Right ventricle myocardium inferior (tissue), 1 donor: ENCODE measurements at places on chromosomes 2 and 18. TPM values are rescaled to one million over a fixed set of nuclear protein-coding genes. Genes with fewer than 3 reads are reported as not detected.

DNA sequence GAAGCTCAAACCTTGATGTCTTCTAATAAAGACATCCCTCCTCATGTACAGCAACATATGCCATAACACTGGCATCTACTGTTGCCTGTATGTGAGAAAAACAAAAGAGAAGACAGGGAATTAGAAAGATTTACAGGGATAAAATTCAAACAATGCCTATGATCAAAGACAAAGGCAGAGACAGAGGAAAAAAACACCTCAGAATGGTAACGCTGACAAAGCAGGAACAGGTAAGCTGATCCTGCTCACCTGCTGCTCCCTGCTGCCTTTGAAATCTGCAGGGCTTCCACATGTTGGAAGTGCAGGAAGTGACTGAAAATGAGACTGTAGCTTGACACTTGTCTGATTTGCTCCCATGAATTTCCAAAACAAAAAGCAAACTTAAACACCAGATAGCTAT lies 90.2 kb upstream of the DNAJC10 start:
- DNase-seq = no peak

DNA sequence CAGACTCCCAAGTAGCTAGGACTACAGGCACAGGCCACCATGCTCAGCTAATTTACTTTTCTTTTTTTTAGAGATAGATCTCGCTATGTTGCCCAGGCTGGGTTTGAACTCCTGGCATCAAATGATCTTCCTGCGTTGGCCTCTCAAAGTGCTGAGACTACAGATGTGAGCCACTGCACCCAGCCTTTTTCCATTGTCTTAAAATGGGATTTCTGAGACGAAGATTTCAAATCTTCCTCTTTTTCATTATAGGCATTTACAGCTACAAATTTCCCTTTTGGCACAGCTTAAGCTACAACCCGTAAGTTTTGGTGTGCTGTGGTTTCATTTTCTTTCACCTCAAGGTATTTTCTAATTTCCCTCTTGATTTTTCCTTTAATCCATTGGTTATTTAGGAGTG lies 8.6 kb downstream of the GNLY start:
- no peak for DNase-seq

DNA sequence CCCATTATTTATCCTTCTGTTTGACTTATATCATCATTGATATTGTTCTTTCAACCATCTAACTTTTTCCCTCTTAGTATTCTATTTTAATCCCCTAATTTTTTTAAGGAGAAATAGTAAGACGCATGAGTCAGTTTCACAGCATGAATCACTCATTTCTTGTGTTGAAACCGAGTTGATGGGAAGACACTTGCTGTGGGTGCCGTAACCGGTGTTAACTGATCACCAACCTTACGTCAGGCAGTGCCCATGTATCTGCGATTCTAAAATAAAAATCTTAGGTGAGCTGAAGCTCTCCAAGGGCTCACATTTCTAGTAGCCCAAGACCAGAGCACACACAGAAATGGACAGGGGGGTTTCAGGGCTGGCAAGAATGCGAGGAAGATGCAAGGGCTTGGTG lies 348.1 kb downstream of the GALR1 start:
- no peak for DNase-seq

- DNase-seq = no peak
Measured at GRCh38 chr2:227627769-227628168, 10.5 kb downstream of the SCYGR4 start.

- DNase-seq = no peak
Measured at GRCh38 chr2:201008296-201008829, 44.9 kb upstream of the ORC2 start.

DNA sequence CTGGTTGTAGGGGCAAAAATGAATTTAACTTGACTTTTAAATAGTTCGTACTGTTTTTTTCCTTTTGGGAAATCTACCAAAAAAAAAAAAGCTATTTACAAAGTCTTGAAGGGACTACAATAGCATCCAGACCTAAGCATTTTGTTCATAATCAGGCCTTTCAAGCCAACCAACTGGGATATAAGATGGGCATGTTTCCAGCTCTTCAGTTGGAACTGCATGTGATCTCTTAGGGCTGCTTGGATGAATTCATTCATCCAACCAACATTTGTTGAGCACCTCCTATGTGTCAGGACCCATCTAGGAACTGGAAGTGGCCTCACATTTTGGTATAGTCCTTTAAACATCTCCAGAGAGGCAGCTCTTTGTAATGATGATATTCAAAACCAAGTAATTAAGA lies 98.6 kb downstream of the AAK1 start:
- DNase-seq = no peak

GPR148 gene
- not detected for total RNA-seq

CD8B2 gene
- total RNA-seq = not detected

NT5DC4 gene
- total RNA-seq = not detected

CRYBA2 gene
- not detected for total RNA-seq
